Midbrain (tissue), 1 donor: ENCODE measurements at places on chromosomes 6 and 20.

DNA sequence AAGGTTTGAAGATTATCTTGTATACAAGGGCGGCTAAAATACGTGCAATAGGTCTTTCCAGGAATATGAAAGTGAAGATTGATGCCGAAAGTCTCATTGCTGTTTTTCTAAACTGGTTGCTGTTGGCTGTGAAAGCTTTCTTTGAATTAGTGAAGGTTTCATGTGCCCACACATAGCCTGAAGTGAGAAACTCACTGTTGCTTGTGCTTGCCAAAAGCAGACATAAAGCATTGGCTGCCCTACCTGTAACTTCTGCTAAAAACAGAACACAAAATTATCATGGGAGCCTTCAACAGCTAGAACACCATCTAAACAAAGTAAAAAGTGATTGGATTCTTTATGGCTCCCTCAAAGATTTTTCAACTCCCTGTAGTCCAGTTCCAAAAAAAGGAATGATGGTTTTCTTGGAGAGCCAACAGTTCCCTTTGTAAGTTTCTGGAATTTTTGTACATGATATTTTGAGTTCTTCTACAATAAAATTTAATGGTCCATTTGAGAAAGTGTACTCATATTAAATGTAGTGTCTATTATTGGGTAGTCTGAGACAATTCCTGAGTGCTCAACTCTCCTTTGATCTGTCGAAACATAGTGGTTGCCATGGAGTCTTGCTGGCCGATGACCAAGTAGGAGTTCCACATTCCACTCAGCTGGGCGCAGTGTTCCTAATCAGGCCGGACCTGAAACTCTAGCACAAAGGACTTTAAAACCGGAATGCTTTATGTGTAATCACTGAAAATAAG lies 68.5 kb downstream of the PLEKHG1 start:
- peak; percentile 67 for DNase-seq

- DNase-seq, result no peak
Measured at GRCh38 chr6:506508-506907, 115.0 kb downstream of the IRF4 start.

GRCh38 chr20:45322952-45323383 lies 14.9 kb upstream of the MATN4 start:
- DNase-seq, result peak; percentile 83

- DNase-seq, result no peak
Measured at GRCh38 chr6:97052896-97053295, 128.4 kb downstream of the KLHL32 start.

DNA sequence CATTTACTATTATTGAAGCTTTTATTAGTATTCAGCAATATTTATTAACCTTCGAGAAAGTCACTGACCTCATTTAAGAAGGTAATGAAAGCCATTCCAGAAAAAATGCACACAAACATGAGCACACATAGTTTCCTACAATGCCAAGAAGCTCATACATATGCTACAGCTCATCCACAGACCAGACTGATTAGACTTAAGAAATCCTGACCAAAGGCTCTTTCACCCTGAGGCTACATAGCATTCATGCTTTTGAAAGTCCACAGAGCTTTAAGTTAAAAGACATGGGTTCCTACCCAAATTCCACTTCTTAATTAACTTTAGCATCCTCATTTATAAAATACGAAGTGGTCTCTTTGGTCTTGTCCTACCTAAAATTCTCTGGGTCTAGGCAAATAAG lies 430.4 kb downstream of the TBC1D32 start:
- no peak for DNase-seq

DNA sequence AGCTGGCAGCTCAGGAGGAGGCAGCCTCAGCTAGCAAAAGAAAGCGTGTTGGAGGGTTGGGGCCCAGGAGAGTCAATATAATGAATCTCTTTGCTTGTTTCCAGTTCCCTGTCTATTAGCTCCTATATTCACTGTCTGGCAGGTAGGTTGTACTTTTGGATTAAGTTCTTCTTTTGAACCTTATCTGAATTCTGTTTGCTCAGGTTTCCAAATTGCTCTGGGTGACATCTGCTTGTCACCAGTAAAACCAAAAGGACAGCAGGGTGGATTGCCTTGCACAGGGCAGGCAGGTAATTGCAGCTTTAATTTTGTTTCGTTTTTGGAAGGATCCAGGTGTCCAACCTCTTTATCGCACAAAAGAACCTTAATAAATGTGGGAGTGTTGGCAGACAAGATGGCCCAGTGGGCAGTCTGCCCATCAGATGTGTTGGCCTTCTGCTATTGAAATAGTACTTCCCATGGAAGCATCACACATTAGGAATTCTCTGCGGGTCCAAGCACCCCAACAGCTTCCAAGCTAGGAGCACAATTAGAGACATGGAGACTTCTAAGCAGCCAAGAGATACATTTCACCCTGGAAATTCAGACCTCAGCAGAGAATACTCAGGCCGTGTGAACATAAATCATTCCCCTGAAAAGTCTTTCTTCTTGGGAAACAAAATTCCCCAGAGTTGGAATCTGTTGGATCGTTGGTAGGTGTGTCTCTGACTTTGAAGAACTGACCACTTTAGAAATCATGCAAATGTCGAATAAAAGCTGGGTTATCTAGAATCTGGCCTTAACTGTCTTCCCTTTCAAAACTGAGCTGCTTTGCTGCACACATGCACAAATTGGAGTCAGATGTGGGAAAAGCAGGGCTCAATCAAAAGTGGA lies 286.9 kb upstream of the BMP2 start:
- no peak for DNase-seq

GRCh38 chr6:8361259-8361658 lies 74.1 kb downstream of the SLC35B3 start:
- DNase-seq, result no peak

GRCh38 chr6:168100011-168100802 lies 21.2 kb upstream of the FRMD1 start:
- DNase-seq, result no peak

DNA sequence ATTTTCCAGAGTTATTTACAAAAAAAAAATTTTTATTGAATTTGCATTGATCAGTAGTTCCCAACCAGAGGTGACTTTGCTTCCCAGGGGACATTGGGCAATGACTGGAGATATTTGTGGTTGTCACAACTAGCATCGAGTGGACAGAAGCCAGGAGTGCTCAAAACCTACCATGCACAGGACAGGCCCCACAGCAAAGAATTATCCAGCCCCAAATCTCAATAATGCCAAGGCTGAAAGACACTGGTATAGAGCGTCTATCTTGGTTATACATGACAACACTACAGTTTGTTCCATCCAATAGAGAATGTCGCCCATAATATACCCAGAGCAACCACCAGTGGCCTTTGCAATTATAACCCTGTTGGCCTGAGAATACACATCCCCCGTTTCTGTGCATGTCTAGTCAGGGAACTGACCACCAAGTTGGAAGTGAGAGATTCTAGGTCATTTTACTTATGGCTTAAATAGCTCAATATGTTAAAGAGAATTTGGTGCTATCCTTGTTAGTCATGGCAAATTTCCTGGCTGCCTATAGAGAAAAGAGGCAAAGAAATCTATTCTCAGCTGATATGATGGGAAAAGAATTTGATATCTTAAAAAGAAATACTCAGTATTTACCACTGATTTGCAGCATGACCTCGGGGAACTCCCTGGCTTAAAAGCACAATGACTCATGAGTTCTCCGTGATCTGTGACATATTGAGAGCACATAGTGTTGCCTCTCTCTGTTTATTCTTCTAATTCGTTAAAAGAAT lies 76.0 kb upstream of the ADTRP start:
- DNase-seq, result no peak

GRCh38 chr20:61878478-61879302 lies 187.0 kb downstream of the TAF4 start:
- DNase-seq, result no peak

DNA sequence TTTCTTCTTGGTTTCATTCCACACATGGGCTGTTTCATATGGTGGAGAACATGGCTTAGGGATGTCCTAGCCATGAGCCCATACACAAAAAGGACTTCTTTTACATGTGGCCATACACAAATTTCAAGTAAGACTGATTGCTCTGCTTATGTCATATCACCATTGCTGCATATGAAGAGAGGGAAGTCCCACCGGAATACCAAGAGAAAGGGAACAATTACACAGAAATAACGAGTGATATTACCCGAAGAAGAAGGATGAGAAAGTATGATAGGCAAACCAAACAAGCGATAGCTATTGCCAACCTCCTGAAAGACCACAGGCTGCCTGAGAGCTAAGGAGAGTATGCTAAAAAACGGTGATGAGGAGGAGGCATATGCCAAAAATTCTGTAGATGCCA lies 70.5 kb upstream of the TNFRSF21 start:
- DNase-seq, result no peak

DNA sequence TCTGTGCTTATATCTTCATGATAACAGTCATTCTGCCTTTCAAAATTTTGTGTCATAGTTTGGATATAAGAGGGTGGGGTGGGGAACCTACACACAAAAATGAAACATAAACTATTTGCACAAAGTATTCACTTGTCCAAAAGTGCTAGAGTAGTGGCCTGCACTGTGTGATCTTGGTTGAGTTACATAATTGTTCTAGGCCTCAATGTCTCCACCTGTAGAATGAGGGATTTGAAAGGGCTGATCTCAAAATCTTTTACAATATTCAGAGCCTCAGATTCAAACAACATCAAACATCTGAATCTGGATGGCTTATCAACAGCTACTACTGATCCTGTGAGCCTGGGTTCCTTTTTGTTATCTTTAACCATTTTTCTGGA lies 64.3 kb upstream of the TMEM30A start:
- no peak for DNase-seq

- DNase-seq, result no peak
Measured at GRCh38 chr6:83216806-83217205, 23.6 kb downstream of the RWDD2A start.

DNA sequence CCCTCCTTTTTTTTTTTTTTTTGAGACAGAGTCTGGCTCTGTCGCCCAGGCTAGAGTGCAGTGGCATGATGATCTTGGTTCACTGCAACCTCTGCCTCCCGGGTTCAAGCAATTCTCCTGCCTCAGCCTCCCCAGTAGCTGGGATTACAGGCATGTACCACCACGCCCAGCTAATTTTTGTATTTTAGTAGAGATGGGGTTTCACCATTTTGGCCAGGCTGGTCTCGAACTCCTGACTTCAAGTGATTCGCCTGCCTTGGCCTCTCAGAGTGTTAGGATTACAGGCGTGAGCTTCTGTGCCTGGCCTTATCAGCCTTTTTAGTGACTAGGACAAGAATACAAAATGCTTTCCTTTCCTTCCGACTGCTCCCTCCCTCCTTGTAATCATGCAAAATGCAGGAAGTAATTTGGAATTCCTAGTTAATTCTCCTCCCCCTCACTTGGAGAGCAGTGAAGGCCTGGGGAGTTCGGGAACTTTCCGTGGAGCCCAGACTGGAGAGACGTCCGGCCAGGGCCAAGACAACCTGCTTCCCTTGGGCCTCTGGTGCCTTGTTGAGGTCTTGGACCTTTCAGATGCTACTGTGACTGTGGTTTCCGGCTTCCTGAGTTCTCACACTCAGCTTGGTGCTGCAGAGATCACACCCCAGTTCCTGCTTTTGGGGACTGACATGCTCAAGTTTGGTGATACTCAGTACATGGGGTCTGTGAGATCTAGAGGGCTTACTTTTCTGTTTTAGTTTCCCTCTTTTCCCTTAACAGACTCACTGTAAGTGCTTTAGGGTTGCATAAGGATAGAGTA lies 3.9 kb upstream of the PHF20 start:
- peak; percentile 56 for DNase-seq

- no peak for DNase-seq
Measured at GRCh38 chr6:142357879-142358278, 56.1 kb downstream of the ADGRG6 start.

GRCh38 chr20:24917056-24917455 lies 32.0 kb upstream of the CST7 start:
- DNase-seq, result no peak

DNA sequence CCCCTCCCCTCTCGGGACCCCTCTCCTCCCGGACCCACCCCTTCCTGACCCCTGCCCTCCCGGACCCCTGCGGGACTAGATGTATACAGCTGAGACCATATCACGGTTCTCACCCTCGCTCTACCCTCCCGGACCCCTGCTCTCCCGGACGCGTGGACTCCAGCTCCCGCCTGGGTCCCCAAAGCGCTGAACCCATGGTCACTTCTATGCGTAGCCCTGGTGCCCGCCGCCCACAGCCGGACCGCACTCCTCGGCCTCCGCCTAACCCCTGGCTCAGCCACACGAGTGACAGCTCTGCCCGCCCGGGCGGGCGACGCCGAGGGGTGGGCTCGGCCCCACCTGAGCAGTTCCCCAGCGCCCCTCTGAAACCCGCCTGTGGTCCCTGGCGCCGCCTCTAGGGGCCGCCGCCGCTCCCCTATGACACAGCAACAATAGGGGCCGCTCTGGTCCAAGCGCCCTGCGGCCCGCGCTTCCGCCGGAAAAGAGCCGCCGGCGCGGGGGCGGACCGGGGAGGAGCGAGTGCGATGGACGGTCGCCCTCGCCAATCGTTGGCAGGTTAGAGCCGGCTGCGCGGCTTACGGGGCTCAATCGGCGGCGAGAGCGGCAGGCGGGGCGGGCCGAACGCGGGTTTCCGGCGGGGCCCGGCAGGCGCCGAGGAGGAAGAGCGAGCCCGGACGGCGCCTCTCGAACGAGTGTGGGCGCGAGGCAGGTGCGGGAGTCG lies at the start of gene ADRM1:
ADRM1 (plus strand) TSS at position 657 of the 721 bp plus-strand sequence. CDS start 572 bp downstream, outside the sequence.
- peak; percentile 98 for DNase-seq

DNA sequence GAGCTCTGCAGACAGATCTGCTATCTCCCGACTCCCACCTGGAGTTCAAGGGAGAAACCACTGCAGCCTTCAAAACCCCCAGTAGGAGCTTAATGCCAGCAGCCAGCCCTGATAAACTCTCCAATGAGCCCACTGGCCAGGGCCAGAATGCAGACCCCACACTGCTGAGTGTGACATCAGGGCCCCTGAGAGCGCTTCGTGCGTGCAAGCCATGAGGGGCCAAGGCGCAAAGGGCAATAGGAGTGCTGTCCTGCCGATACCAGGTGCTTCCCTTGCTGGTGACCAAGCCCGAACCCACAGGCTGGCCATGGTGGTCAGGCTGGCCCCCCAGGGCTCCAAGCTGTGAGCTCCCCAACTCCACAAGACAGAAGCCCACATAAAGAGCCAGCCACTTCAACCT lies 33.2 kb upstream of the CST7 start:
- DNase-seq, result no peak

DNA sequence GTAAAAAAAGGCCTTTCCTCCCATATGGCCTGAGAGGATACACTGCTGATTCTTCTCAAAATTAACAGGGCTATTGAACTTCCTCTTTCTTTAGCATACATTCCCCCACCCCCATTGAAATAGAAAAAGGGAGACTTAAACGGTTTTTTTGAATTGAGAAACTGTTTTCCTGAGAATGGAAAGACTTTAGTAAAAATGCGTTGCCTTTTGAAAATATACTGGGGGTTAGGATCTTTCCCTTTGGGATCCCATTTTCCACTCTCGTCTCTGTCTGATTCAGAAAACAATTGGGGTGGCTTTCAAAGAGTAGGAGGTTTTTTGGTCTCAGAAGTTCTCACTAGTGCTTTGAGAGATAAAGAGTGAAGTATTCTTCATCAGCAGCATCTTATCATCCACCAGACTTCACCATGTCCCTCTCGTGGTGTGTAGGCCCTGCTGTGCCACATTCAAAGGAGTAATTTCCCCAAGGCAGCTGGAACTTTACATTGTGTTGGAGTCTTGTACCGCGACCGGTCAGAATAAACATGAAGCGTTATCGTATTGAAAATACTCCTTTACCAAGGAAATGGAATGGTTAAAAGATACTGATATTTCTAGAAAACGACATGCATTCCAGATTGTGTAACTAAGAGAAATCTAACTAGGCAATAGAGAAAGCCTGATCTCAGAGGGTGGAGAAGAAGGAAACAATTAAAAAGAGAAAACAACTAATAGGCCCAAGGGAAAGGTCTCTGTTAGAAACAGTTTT lies 10.6 kb downstream of the MYB start:
- DNase-seq, result no peak

GRCh38 chr6:11744753-11745152 lies 33.9 kb downstream of the ADTRP start:
- DNase-seq, result no peak
